ENCODE measurements at places on chromosomes 5 and 9.

- no peak for DNase-seq
Observed at GRCh38 chr5:112685931-112686330, 51.8 kb upstream of the APC start.

DNA sequence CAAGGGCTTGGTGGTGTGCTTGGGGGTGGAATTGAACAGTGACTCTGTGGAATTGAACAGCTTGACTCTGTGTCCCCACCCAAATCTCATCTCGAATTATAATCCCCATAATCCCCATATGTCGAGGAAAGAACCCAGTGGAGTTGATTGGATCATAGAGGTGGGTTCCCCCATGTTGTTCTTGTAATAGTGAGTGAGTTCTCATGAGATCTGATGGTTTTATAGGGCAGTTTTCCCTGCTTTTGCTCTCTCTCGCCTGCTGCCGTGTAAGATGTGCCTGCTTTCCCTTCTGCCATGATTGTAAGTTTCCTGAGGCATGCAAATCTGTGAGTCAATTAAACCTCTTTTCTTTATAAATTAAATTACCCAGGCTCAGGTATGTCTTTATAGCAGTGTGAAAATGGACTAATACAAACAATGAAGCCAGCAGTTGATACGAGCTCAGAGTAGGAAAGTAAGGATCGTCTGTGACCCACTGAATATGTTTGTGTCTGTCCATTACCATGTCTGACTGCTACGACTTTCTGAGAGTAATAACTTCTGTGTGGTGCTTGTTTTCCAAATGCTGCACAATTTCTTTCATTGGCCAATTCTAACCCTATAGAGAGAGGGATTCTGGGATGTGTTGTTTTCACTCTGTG lies 17.9 kb upstream of the RICTOR start:
- DNase-seq = no peak

GRCh38 chr5:138354387-138354786 lies 1.9 kb downstream of the KDM3B start:
- DNase-seq = no peak

DNA sequence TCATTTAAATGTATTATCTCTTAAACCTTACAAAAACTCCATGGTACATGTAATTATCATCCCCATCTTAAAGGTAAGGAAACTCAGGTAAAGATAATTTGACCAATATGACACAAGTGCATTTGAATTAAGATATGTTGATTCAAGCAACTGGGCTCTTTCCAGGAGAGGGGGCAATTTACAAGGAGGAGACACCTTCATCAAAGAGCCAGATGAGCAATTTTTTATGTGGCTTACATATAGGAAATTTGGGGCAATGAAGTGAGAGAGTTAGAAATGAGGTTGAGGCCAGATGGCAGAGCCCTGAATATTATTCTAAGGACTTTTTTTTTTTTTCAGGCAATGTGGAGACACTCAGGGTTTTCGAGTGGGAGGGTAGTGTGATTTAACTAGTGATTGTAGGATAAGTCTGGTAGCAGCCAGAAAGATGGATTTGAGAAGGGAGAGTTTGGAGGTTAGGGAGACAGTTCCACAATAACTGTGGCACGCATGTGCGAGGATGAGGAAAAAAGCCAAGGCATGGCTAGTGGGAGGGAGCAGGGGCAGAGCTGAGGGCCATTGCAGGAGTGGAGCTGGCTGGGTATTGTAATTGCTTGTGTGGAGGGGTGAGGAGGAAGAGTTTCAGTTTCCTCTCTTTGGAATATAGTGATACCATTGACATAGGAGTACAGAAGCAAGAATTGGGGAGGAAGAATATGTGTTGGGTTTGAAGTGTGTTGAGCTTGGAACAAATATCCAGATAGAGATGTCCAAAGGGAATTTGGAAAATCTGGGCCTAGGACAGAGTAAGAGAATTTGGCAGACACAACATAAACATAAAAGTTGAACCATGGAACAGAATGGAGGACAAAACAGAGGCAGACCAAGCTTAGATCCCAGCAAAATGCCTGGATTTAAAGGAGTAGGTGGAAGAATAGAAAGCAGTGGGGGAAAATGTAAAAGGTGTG lies 72.0 kb downstream of the ACTBL2 start:
- no peak for DNase-seq

GRCh38 chr9:121842612-121842978 lies 191.2 kb downstream of the DAB2IP start:
- no peak for DNase-seq

DNA sequence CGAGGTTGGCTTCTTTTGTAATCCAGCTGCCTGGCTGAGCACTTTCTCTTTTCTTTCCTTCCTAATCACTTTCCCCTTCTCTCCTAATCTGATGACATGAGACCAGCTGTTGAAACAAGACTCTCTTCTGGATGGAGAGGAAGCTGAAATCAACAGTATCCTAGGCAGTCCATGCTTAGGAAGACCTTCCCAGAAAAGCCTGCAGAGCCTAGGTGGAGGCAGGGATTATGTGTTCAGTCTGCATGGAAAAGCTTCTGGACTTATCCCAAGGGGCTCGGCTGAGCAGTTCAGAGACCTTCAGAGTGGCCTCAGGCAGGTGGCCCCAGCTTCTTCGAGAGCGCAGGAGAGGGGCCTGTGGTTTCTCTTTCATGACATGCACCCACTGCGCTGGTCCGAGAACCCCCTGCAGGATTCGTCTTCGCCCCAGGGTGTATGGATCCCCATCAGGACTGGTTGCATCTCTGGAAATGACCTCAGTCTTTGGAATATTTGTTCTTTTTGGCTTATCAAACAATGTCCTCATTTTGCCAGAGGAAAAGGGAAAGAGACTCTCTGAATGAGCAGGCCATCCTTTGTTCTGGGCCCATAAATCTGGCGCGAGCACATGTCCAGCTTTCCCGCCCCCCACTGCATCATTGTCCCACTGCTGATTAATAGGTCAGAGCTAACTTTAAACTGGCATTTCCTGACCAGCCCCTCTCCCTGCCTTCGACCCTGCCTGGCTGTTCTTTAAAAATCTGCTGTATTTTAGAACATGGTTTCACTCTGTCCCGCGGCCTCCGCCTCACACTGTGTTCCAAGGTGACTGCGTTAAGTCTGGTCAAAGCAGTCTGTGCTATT lies 177.9 kb upstream of the KLF4 start:
- DNase-seq = no peak

DNA sequence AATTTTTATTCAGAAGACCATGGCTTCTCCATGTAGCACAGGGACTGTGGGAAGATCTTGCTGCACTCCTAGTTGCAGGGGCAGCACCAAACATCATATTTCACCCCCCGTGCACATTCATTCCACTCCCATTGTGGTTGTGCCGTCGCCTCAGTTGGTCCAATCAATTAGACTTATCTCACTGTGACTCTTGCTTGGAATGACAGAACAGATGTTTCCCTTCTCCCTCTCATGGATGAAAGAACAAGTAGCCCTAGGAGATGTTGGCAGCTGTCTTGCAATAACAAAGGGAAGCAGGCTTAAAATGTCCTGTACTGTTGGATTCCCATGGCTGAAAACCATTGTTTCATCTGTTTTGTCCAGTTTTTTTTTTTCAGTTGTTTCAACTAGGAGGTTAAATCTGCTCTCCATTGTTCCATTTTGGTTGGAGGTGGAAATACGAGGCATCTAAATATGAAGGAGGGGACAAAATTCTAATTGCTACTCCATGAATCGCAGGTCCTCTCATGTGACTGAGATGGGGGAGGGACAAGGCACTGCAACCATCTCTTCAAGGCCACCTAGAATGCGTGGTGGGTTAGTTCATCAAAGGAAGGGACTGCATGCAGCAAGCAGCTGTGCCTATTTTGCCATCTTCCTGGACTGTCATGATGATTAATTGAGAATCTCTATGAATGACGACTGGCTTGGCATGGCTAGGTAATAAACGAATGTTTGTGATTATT lies 214.4 kb downstream of the NSG2 start:
- DNase-seq = no peak

GRCh38 chr5:72210888-72211678 lies 103.8 kb downstream of the MAP1B start:
- DNase-seq = no peak

DNA sequence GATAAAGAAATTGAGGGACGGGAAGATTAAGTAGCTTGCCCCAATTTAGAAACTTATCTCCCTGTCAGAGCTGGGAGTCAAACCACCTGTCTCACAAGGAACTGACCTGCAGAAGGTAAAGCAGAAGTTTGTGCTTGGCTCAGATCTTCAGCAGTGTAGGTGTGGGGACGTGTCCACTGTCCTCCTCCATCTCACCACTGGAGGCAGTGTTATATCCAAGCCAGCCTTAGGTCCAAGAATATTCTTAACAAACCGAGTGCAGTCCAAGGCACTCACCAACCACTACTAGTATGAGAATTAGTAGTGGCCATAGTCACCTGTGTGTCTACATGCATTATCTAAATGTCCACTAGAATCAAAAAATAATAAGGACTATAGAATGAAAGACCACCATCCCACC lies 86.3 kb upstream of the IRX1 start:
- no peak for DNase-seq

- no peak for DNase-seq
Observed at GRCh38 chr5:132335402-132335801, 34.1 kb upstream of the SLC22A5 start.

DNA sequence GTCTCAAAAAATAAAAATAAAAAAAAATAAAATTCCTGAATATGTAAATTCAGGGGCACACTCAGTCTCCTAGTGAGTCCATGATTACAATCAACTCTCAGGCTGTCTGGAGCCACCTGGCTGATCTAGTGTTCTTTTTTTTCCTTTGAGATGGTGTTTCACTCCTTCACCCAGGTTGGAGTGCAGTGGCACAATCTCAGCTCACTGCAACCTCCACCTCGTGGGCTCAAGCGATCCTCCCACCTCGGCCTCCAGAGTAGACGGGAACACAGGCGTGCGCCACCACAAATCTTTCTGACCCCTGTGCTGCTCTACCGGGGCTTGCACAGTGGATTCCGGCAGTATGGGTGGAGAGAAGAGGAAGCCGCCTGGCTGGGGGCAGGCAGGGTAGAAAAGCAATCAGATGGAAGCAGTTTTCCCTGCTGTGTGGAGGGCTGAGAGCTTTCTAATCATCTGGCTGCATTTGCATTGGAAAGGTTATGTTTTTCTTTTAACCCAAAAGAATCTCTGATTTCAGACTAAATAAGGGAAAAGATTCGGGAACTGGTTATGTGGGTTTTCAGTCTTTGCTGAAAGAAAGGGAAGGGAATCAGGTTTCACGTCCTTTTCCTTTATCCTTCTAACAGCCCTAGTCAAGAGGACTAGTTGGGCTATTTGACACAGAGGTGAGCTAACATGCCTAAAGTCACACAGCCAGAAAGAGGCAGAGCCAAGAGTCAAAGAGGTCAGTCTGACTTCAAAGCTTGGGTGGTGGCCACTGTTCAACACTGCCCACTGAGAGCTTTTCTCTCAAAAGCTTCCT lies 26.3 kb upstream of the CORO2A start:
- DNase-seq = no peak

DNA sequence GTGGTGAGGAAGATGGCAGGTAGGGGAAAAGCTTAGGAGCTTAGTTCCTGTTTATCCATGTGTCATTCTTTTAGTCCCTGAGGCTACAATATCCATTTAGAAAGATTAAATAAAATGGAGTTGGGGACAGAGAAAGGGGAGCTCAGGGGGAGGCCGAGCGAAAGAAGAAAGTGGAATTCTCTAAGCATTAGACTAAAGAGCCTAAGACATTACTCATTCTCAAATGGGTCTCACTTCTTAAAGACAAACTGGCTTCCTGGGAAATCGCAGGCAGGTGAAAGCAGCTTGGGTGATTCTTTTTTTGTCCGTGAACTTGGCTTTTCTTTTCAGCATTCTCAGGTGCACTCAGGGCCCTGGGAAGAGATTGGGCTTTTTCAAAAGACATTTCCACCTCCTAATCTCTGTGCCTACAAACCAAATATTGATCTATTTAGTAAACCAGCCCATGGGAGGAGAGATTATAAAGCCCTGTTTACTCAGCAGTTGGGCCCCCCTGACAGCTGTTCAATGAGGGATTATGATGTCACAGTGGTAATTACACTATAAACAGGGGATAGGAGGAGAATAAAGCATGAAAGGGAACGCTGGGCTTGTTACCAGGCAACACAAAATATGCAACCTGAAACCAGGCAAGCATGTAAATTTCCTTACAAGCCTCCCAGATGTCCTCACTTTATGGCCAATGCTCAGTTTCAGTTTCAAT lies 584.0 kb downstream of the ACTL7B start:
- no peak for DNase-seq

- no peak for DNase-seq
Observed at GRCh38 chr5:71862507-71863060, 143.5 kb downstream of the CARTPT start.

- DNase-seq = no peak
Observed at GRCh38 chr9:105194234-105194633, 50.2 kb upstream of the SLC44A1 start.

DNA sequence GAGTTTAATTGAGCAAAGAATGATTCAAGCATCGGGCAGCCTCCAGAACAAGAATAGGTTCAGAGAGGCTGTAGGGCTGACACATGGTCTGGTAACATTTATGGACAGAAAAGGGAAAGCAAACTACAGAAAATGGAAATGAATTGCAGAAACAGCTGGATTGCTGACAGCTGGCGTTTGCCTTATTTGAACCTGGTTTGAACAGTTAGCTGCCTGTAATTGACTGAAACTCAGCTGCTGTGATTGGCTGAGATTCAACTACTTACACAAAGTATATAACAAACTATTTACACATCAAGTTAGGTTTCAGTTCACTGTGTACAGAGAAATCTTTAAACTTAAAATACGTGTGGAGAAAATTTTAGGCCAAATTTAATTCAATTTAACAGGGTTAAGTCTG lies 441.7 kb downstream of the PRELID2 start:
- no peak for DNase-seq

DNA sequence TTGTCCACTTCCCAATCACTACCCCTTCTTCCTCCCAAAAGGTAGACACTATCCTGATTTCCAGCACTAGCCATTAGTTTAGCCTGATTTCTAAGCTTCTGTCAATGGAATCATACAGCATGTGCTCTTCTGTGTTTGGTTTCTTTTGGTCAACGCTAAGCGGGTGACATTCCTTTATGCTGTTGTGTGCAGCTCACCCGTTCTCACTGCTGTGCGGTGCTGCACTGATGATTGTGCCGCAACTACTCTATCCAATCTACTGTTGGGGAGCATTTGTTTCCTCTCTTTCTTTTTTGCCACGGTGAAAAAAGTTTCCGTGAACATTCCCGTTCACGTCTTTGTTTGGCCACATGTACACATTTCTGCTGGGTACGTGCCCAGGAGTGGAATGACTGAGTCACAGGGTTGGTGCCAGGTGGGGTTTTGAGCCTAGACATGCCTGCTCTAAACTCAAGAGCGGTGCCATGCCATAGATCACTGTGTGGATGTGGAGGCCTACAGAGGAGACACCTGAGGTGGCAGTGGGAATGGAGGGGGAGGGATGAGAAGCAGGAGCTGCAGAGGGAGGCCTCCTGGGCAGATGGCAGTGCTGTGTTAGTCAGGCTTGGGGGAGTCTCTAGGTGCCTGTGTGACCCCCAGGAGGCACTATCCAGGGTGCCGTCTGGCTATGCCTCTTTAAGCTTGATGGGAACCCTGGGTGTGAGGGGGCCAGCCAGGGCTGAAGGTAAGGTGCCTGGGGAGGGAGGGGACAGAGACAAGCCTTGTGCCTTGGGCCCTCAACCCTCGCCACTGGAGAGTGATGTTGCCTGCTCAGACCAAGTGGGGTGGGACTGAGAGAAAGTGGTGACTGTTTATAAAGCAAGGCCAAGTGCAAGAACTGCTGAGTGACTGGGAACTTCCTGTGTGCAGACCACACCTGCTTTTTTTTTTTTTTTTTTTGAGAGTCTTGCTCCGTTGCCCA lies 11.4 kb upstream of the ANKRD33B start:
- peak; percentile 59 for DNase-seq

GRCh38 chr5:81756016-81756415 lies 5.1 kb upstream of the SSBP2 start:
- no peak for DNase-seq

GRCh38 chr9:113580041-113580953 lies 116.8 kb downstream of the RGS3 start:
- no peak for DNase-seq

All from mesenteric fat pad (tissue), 1 donor.